ENCODE measurements at places on chromosomes 4 and X.

DNA sequence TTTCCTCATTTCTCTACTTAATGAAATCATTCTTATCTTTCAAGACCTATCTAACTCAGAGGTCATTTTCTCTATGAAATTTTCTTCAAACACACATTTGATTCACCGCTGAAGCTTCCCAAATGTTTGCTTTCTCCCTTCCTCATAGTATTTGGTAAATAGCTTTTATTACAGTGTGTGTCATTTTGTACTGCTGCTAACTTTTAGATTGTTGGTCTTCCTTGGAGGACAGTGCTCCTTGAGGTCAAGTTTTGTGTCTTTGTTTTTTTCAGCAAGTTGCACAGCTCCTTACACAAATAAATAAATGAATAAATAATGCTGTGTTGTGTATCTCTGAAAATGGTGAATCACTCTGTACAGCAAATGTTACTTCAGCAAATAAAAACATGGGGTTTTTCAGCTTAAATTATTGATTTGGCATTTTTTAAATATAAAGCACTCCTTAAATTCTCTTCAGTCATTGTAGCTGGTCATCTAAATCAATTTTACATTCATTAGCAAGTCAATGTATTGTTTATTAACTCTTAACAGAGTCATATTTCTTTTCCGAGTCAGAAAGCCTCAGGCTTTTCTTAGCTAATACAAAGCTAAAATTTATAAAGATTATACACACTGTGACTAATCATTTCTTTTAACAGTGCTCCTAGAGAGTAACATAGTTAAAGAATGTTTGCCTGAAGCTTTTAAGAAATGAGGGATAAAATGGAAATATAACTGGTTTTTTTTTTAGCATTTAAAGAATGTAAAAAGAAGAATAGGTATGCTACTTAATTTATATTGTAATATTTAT, 30.1 kb upstream of the MAD2L1 start:
- no peak for DNase-seq

DNA sequence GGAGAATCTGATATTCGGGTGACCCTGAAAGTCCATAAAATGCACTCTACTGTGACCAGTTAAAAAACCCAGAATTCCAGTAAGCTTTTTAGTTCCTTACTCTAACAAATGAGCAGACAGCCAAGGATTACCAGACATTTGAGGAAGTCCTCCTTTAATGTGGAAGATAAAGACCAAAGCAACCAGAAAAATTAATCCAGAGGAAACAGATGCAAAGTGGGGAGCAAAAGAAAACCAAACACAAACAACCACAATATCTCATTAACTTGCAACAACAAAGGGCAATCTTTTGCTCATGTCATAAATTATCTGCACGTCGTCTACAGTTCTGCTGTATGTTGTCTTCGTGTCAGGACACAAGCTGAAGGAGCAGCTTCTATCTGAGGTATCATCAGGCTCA, 164.4 kb downstream of the PJA1 start:
- DNase-seq: no peak

DNA sequence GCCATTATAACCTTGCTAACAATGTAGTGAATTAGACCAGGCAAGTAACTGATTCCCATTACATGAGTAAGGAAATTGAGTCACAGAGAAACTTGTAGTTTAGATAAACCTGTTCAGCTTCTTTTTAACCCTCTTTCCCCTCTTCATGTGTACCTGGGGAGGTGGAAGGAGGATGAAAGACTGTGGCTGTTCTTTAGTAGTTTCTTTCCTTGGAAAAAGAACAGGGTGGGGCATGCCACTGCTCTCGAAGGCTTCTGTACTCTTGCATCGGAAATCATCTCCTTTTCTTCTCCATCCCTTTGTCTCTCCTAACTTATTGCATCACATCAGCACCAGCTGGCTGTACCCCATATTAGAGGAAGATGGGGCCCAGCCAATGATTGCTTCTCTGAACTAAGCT, 171.4 kb downstream of the PPARGC1A start:
- no peak for DNase-seq

DNA sequence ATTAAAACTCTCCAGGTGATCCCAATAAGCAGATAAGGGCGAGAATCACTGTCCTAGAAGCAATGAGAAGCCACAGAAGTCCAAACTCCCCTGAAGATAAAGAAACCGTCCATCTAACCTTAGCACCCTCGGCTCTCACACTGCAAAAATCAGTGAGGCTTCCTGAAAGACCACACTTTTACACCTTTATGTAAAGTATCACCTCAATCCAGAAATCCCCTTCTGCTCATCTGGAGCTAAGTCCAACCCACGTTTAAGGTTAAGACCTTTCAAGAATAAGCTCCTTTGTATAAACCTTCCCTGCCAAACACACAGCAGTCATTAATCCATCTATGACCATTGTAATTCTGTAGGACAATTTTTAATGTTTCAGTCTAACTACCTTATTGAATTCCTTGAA, 41.7 kb downstream of the LIN54 start:
- no peak for DNase-seq

- no peak for DNase-seq
These were observed 77.8 kb downstream of the GPC3 start for GRCh38 chrX:133907606-133908005.

- DNase-seq: no peak
These were observed 703.0 kb downstream of the ARAP2 start for GRCh38 chr4:35541146-35541887.

DNA sequence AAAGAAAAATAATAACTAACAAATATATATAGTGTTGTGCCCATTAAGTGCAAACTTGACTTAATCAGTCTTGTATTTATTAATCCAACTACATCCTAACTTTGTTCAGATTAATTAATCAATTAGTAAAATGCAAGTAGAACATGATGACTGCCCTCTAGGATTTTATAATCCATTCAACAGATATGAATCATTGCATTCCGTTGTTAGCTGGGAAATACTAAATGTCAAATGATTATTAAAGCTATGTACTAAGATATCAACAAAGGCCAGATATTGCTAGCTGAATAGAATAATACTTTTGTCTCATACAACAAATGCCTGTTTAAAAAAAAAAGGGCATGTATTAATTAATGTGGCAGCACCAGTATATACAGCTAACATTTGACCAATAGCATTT, 1366.3 kb downstream of the STIM2 start:
- no peak for DNase-seq

GRCh38 chr4:153438916-153439756, 27.0 kb upstream of the TMEM131L start:
- peak; percentile 20 for DNase-seq

- DNase-seq: no peak
These were observed 13.9 kb downstream of the ALB start for GRCh38 chr4:73417973-73418372.

DNA sequence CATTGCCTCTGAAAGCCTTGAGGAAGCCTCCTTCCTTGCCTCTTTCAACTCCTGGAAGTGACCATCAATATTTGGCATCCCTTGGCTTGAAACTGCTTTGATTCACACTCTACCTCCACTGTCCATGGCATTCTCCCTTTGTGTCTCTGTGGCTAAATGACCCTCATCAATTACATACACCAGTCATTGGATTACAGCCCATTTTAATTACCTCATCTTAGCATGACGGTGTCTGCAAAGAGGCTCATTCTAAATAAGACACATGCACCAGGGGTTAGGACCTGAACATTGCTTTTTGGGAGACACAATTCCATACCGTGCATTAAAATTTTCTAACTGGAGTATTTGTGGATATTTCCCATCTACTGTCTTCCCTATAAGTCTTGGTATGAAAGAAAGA, 60.7 kb upstream of the FAM9A start:
- no peak for DNase-seq

DNA sequence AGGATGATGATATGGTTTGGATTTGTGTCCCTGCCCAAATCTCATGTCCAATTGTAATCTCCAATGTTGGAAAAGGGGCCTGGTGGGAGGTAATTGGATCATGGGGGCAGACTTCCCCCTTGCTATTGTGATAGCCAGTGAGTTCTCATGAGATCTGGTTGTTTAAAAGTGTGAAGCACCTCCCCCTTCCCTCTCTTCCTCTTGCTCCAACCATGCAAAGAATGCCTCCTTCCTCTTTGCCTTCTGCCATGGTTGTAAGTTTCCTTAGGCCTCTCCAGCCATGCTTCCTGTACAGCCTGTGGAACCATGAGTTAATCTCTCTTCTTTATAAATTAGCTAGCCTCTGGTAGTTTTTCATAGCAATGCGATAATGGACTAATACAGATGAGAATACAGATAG, 19.7 kb upstream of the ALG13 start:
- no peak for DNase-seq

DNA sequence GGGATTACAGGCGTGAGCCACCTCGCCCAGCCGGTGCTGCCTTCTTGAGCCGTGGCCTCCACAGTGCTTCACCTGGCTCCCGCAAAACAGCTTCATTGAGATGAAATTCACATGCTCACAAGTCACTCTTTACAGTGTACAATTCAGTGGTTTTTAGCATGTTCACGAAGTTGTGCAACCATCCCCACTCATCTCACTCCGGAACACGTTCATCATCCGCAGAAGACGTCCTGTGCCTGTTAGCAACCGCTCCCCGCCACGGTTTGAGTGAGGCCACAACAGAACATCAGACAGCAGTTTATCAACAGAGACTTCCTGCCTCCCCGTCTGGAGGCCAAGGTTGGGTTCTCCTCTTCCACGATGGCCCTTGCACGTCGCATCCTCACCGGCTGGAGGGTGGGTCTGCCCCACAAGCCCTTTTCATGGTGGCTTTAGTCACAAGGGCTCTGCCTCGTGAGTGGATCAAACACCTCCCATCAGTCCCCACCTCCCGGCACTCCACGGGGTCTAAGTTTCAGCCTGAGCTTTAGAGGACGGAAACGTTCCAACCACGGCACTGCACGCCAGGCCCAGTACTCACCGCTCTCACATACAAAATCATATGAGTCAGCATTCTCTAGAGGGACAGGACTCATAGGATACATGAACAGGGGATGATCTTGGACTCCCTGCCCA, 29.6 kb upstream of the SPON2 start:
- DNase-seq: peak; percentile 71

DNA sequence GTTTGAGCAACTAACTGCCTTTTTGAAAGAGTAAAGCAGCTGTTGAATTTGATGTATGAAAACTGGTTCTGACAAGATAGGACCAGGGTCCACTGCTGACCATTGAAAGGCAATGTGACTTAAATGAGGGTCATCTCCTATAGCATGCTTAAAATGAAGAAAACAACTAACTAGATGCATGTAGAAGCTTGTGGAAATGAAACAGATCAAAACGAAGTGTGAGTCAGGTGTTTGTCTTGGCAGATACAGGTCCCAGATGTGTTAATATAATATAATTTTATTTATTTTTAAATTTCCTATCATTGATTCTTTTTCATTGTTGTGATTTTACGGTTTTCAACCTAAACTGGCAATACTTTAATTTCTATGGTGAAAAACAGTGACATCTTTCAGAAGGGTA, 83.6 kb downstream of the ATOH1 start:
- DNase-seq: no peak

DNA sequence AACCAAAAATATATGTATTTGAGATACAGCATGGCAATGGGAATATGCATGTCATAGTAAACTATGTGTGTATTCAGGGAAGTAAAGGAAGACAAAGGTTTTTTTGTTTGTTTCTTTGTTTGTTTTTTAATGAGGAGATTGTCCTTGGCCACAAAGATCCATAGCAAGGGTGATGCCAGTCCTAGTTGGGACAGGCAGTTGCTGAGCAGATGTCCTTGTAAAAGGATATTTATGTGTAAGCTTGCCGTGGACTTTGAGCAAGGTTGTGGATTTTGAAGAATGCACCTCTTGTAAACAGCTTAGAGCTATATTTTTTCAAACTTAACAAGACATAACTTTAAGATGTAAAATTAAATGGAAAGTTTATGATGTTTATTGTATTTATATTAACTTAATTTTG, 69.9 kb upstream of the GABRE start:
- no peak for DNase-seq

GRCh38 chrX:17836830-17837229, 24.3 kb downstream of the RAI2 start:
- DNase-seq: no peak

DNA sequence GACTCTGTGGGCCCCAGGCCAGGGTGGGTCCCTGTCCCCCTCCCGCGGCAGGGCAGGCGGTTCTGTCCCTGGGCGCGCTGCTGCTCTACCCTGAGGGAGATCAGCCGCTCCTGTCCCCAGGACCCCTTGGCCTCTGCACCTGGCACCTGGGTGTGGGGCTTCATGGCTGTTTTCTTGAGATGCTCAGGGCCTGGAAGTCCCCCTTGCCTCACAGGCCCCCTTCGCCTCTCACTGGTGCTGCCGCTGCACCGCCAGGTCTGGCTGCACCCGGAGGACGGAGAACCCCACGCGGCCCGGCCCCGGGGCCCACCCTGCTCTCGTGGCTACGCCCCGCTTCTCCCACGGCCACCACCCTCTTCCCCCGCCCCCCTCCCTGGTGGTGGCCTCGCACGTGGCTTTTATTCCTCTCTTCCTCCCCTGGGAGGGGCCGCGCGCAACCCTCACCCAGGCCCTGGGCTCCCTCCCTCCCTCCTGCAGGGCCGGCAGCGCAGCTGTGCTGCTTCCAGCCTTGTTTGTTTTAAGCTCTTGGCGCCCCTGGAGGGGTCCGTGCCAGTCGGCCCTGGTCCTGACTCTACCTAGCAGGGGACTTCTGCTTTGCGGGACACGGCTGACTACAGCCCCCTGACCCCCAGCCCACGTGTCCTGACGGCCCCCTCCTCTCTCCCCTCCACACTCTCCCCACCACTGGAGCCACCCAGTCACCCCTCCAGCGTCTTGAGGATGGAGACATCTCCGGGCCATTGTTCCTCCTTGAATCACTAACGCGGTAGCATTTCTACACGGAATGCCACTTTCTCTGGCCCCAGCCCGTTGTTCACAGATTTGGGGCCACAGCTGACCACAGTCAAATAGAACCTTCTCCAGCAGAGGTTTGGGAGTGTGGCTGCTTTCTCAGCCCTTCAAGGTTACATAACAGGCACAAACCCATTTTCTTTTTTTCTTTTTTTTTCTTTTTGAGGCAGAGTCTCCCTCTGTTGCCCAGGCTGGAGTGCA, 20.6 kb upstream of the CLDN24 start:
- no peak for DNase-seq

GRCh38 chr4:112253382-112254000, 21.9 kb downstream of the AP1AR start:
- no peak for DNase-seq

DNA sequence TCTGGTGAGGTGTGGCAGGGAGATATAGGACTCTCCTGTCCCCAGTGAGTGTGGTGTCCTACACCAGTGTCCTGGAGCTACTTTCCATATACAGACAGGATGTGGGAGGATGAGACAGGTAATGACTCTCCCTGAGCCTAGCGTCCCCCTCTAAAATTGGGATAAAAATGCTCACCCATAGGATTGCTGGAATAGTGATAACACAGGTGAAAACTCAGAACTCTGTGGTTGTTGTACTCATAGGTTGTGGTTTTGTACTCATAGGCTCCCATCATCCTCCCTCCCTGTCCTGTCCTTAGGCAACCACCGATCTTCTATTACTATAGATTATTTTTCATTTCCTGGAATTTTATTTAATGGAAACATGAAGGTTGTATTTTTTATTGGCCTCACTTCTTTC, 60.7 kb upstream of the NXF3 start:
- DNase-seq: no peak

DNA sequence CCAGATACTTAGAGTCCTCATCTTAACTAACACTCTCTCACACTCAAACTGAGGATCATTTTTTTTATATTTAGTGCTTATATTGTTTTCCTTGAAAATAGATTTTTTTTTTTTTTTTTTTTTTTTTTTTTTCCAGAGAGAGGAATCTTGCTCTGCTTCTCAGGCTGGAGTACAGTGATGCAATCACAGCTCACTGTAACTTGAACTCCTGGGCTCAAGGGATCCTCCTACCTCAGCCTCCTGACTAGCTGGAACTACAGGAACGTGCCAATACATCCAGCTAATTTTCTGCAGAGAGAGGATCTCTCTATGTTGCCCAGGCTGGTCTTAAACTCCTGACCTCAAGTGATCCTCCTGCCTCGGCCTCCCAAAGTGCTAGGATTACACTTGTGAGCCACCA, 650.3 kb upstream of the ATOH1 start:
- DNase-seq: no peak

Measured in stimulated activated CD8-positive, alpha-beta memory T cell treated with anti-CD3 and anti-CD28 coated beads, Interleukin-2, amount 100 ng/mL, for 1 hour (primary cell).